ENCODE measurements at places on chromosomes 1 and 21.

- no peak for DNase-seq
Measured at GRCh38 chr1:173002891-173003838, 47.6 kb downstream of the TNFSF18 start.

GRCh38 chr1:8065369-8065768 lies 39.3 kb upstream of the ERRFI1 start:
- no peak for DNase-seq

DNA sequence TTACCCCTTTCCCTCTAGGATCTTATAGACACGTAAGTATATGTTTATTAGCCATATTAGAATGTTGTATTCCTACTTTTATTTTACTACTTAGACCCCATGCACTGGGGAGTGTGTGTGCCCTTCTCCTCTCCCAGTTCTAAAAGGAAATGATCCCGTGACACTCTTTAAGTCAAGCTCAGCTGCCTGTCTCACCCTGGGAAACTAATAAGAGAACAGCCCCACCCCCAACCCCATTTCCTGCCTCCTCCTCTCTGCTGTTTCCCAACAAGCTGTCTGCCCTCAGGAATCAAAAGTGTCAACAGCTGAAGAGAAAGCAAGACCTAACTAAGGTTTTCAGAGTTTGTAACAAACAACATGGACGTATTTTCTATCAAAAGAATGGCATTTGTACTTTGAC lies 92.6 kb upstream of the VAV3 start:
- DNase-seq, result no peak

- no peak for DNase-seq
Measured at GRCh38 chr1:109850194-109850593, 60.5 kb upstream of the CSF1 start.

- DNase-seq, result no peak
Measured at GRCh38 chr1:172142324-172142723, 278.2 kb upstream of the C1orf105 start.

DNA sequence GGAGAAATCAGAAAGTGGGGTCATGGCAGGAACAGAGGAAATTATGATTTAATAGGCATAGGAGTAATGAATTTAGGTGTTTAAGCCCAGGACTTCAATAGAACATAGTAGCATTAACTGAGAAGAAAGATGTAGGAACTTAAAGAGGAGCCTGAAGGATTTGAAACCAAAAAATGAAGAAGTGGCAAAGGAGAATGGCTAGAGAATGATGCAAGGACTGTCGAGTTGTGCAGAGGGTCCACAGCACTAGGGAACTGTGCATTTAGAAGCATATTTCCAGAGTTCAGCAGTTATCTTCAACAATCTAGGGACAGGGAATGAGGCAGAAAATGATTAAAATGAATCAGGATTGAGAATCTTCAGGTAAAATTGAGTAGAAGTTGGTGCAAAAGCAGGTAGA lies 328.1 kb upstream of the LYPLAL1 start:
- no peak for DNase-seq

GRCh38 chr1:150813028-150813707 lies 5.1 kb upstream of the CTSK start:
- DNase-seq, result peak; percentile 48

GRCh38 chr1:109850827-109851226 lies 59.8 kb upstream of the CSF1 start:
- DNase-seq, result no peak

DNA sequence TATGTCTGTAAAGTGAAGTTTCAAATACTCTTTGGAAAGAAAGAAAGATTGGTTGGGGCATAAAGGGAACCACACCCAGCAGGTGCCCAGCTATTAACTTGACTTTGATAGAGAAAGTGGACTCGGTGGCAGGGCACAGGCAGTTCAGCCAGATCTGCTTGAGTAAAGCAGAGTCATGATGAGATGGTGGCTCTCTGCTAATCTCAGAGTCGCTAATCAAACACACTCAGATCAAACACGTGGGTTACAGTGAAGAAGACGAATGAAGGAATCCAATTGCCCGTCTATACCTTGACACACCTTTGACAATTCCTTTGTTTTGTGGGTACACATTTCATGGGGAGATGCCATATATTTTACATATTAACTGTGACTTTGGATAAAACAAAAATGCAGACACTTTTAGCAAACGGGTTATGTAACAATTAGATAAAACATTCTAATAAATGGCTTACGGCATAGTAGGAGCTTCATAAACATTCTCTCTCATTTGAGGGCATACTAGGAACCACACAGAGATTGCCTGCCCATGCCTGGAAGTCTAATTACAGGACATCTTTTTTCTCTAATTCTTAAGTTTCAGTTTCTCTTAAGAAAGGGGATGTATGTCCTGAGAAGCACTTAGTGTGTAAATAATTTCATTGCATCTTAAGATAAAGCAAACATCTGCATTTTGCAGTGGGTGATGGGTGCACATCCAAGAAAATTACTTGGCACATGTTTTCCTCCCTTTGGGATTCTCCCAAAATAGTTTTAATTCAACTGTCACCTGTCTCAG lies 7.2 kb downstream of the CBR1 start:
- DNase-seq, result no peak
